CD8-positive, alpha-beta memory T cell (primary cell): ENCODE measurements at places on chromosomes 2 and 18.

DNA sequence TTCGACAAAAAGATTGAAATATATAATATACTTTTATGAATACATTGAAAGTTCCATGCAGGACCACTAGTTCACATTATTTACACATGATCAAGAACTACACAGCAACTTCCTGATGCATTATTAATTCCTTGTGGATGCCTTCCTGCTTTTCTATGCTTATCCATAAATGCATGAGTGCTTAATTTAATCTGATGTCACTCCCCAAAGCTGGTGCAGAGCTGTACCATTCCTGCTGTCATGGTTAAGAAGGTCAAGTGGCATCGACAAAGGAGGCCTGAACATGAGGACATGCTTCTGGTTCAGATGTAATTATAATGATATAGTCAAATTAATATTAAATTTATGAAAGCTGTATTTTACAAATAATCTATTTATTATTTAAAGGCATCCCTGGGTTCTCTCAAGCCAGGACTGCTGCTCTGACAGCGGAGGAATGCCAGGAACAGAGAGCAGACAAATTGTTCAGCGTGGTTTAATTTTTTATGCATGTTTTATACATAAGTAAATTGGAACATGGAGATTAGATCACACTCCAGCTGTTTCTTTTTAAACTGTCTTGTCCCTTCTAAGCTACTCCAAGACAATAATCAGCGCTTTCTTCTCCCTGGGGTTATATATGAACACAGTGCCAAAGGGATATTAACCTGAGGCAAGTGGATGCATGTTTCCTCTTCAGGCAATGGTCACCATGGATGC, 307.3 kb upstream of the CNTNAP5 start:
- no peak overlapping the region for H3K27ac ChIP-seq
- no peaks in the 10 kb centered on the region for H3K36me3 ChIP-seq
- no peaks in the 10 kb centered on the region for H3K27me3 ChIP-seq
- H3K4me1 ChIP-seq = no peaks in the 10 kb centered on the region
- no peak for DNase-seq
- H3K4me3 ChIP-seq = no peak overlapping the region

DNA sequence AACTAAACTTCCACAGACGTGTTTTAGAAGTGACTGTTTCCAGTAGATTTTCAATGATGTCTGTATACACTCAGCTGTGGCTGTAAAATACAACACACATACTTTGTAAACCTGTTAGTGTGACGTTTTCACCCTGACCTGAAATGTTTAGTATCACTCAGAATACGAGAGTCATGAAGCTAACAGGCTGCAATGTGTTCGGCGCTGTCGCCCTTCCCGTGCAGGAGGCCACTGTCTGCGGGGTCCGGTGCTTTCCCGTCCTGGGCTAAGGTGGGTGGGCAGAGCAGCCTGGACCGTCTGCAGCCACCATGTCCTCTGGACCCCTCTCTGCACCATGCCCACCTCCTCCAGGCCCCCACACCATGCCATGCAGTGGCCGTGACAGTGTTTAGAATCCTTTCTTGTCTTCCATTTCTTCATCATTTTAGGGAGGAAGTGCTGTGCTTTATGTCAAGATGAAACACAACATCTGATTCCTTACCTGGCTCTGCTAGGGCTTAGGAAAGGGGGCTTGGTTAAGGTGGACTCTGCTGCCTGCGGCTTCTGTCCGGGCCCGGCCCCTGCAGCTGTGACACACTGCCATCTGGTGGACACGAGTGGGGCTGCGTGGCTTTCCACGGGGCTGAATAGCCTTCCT, 53.8 kb upstream of the RBM44 start:
- H3K27me3 ChIP-seq = no peaks in the 10 kb centered on the region
- H3K27ac ChIP-seq = no peak overlapping the region
- peaks cover 5% of the 10 kb centered on the region for H3K36me3 ChIP-seq
- no peaks in the 10 kb centered on the region for H3K4me1 ChIP-seq

- DNase-seq = no peak
- H3K27ac ChIP-seq = no peak overlapping the region
- H3K4me1 ChIP-seq = no peaks in the 10 kb centered on the region
- no peak overlapping the region for H3K4me3 ChIP-seq
Measured at GRCh38 chr2:240810199-240810598, 9.8 kb downstream of the KIF1A start.

DNA sequence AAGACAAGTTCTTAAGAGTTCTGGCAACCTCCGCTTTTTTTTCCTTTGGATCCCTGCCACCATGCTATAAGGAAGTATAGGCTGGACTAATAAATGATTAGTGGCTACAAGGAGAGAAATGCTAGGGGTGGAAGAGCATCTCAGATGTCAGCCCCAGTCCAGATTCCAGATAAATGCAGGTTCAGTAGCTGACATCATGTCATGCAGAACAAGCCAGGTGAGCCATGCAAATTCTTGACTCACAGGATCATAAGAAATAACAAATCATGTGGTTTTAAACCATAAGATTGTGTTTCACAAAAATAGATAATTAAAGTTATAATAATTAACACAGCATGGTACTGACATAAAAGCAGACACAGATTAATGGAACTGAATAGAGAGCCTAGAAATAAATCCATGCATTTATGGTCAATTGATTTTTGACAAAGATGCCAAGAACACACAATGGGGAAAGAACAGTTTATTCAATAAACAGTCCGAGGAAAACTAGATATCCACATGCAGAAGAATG, 152.9 kb upstream of the SESTD1 start:
- H3K27me3 ChIP-seq = no peaks in the 10 kb centered on the region
- H3K27ac ChIP-seq = no peak overlapping the region
- H3K4me1 ChIP-seq = no peaks in the 10 kb centered on the region
- H3K36me3 ChIP-seq = no peaks in the 10 kb centered on the region
- no peak for DNase-seq

- no peak for DNase-seq
- H3K27me3 ChIP-seq = no peaks in the 10 kb centered on the region
- peaks cover 7% of the 10 kb centered on the region for H3K36me3 ChIP-seq
- H3K4me3 ChIP-seq = peak overlapping the region; percentile 88
Measured at GRCh38 chr2:197707316-197708213, 2.4 kb downstream of the MARS2 start.

DNA sequence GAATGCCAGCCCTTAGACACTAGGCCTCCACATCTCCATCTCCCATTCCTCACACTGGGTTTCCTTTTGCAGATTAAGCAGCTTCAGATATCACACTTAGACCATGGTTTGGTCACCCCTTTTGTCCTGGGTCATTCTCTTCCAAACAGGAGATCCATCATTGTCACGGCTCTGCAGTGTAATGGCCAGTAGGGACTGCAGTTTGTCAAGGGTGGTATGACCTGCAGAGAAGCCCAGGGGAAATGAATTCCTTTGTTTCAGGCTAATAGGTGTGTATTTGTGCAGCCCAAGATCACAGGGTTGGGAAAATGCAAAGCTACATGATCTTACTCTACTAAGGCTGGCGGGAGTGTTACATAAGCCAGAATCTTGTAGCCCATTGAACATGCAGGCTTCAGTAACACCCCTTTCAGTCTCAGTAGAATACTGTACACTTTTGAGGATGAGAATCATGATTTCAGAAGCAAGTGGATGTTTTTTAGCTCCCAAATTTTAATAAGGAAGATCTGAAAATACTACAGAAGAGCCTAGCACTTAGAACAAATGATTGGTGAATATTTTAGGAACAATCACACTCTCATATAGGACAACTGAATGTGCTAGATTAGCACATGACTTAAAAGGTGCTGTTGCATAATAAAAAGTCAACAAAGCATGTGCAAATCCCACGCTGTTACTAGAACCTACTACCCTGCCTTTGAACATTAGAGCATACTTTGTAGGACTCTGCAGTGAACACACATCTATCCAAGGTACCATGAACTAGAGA, 24.0 kb upstream of the LPIN1 start:
- H3K4me1 ChIP-seq = no peaks in the 10 kb centered on the region
- no peak for DNase-seq
- peaks cover 5% of the 10 kb centered on the region for H3K27me3 ChIP-seq
- H3K36me3 ChIP-seq = no peaks in the 10 kb centered on the region

GRCh38 chr2:100924122-100924519, 78.0 kb upstream of the RPL31 start:
- no peaks in the 10 kb centered on the region for H3K36me3 ChIP-seq
- H3K4me1 ChIP-seq = peaks cover 5% of the 10 kb centered on the region
- peak overlapping the region; percentile 2 for H3K4me3 ChIP-seq
- no peaks in the 10 kb centered on the region for H3K27me3 ChIP-seq
- DNase-seq = no peak
- H3K27ac ChIP-seq = no peak overlapping the region

DNA sequence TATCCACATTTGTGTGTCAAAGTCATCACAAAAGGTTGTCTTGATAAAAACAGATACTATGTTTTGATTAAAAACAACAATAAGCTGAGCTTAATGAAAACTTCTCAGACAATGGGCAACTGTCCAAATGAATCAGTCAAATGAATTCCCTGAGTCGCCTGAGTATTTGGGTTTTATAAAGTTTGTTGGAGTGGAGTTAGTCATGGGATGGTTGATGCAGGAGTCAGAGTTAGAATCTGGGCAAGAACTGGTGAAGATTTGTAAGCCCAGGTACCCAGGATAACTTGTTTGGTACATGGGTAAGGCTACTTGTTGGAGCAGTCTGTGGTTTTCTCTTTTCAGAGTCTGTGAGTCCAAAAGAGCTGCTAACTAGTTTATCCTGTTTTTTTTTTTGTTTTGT, 34.4 kb upstream of the RAPGEF4 start:
- peaks cover 5% of the 10 kb centered on the region for H3K27me3 ChIP-seq
- DNase-seq = no peak
- H3K4me1 ChIP-seq = no peaks in the 10 kb centered on the region

- no peaks in the 10 kb centered on the region for H3K27me3 ChIP-seq
- no peaks in the 10 kb centered on the region for H3K36me3 ChIP-seq
- no peak for DNase-seq
- no peak overlapping the region for H3K27ac ChIP-seq
- no peaks in the 10 kb centered on the region for H3K4me1 ChIP-seq
Measured at GRCh38 chr2:143823296-143823695, 694.1 kb downstream of the ARHGAP15 start.
